ENCODE measurements at places on chromosomes 16 and 17.

DNA sequence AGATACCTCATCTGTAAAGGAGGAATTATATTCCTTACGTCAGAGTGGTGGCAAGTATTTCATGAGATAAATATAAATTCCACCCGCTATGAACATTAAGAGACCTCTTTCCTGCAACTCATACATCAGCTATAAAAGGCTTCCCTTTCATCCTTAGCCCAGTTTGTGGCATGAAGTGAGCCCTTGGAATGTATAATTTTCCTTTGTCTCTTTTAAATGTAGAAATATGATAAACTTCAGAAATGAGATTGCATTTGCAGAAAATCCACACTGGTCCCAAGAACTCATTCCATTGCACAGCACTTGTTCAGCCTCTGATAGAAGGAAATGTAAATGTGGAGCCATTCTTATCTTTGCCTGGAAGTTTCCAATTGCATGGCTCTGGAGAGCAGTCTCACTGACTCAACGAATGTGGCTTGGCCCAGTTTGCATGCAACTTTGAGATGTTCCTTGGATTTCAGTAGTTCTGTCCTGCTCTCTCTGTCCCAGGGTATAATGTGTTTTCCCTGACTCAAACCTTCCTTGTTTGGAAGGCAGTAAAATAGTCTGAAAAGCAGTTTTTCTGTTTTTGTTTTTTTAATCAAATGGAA, 746.4 kb downstream of the CDH11 start:
- DNase-seq, result no peak

- no peak for DNase-seq
Measured at GRCh38 chr16:85903559-85903958, 4.6 kb downstream of the IRF8 start.

- no peak for DNase-seq
Measured at GRCh38 chr16:46918905-46919792, 35.0 kb downstream of the GPT2 start.

GRCh38 chr17:5000237-5000639, 2.5 kb downstream of the KIF1C start:
- DNase-seq, result no peak

GRCh38 chr17:2837147-2837561, 40.9 kb downstream of the RAP1GAP2 start:
- DNase-seq, result no peak

- no peak for DNase-seq
Measured at GRCh38 chr17:70774339-70775117, 605.2 kb downstream of the KCNJ2 start.

DNA sequence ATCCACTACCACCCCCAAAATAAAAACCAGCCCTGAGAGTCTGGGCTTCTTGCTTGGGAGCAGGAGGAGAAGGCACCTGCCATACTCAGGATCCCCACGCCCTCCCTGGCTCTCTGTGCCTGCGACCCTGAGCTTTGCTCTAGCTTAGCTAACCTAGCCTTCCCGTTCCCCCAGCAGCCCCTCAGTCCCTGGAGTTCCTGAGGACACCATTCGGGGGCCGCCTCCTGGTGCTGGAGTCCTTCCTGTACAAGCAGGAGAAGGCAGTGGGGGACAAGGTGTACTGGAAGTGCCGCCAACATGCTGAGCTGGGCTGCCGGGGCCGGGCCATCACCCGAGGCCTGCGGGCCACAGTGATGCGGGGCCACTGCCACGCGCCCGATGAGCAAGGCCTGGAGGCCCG, 18.5 kb downstream of the FLYWCH1 start:
- no peak for DNase-seq

DNA sequence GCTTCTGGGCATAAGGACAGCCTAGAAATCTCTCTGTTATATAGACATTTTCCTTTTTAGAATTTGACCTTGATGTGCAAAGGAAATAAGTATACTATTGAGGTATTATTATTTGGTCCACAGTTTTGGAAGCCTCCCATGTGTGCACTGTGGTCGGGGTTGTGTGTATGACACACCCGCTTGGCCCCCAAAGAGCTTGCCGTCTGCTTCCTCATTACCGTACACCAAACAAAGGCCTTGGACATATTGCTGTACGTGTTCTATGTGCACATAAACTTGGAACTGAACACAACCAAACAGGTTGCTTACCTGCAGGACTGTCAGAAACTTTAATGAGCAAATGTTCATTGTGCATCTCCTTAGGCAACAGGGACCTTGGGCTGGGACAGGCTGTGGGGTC, 38.2 kb downstream of the METRNL start:
- DNase-seq, result no peak

- no peak for DNase-seq
Measured at GRCh38 chr17:69516225-69516624, 101.7 kb downstream of the MAP2K6 start.

DNA sequence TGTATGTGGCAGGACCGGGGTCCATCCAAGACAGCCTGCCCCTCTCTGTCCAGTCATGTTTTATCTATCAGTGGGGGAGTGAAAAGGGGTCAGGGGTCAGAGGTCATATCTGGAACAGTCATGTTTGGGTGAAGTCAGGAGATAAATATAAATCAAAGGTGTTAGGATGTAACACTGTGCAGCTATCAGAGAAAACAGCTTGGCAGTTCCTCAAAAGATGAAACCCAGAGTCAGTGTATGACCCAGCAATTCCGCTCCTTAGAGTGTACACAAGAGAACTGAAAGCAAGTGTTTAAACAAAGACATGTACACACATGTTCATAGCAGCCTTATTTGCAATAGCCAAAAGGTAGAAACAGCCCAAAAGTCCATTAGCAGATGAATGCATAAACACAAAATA, 361.3 kb downstream of the FOXL1 start:
- no peak for DNase-seq

DNA sequence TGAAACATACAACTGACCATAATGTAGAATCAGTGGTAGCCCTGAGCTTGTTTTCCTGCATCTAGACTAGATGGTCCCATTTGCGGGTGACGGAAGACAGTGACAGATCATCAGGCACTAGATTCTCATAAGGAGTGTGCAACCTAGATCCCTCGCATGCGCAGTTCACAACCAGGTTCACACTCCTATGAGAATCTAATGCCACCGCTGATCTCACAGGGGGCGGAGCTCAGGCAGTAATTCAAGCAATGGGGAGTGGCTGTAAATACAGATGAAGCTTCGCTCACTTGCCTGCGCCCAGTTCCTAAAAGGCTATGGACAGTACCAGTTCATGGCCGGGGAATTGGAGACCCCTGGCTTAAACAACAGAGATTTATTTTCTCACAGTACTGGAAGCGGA, 656.3 kb downstream of the HS3ST4 start:
- DNase-seq, result peak; percentile 13

GRCh38 chr17:6101706-6102105, 31.5 kb downstream of the WSCD1 start:
- DNase-seq, result no peak

GRCh38 chr17:76307966-76308338, at the start of gene QRICH2:
QRICH2 (minus strand) TSS chr17:76308276; CDS start chr17:76307998, 278 bp downstream.
- no peak for DNase-seq

DNA sequence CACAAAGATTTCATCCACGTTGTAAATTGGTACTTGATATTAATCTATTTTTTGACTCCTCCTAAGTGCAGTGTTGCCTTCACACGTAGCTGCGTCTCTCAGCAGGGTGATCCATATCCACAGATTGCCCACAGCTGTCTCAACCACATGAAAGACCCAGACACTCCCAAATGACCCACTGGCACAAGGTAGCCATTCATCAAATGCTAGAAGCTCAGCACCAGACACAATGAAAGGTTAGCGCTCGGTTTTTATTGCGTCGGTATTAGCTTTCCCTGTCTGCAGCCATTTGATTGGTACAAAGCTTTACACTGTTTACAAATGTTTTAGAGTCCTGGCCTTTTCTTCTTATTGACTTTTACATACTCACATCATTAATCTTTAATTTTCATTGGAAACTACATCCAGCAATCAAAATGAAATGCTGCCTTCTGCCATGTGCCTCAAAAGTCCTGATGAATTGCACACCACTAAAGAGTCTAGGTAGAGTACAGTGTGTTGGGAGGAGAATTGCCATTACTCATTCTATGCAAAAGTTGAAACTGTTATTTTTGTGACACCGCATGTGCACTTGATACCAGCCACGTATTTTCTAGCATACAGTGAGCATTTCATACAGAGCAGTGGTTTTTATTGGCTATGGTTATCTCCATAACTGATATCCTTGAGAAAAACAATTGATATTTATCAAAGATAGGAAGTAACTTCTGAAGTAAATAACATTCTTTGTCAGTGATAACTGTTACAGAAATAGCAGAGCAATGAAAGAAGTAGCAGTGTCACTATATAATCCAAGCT, 127.3 kb upstream of the NUDT7 start:
- DNase-seq, result no peak

- DNase-seq, result no peak
Measured at GRCh38 chr17:67124450-67125148, 80.2 kb downstream of the CACNG1 start.

DNA sequence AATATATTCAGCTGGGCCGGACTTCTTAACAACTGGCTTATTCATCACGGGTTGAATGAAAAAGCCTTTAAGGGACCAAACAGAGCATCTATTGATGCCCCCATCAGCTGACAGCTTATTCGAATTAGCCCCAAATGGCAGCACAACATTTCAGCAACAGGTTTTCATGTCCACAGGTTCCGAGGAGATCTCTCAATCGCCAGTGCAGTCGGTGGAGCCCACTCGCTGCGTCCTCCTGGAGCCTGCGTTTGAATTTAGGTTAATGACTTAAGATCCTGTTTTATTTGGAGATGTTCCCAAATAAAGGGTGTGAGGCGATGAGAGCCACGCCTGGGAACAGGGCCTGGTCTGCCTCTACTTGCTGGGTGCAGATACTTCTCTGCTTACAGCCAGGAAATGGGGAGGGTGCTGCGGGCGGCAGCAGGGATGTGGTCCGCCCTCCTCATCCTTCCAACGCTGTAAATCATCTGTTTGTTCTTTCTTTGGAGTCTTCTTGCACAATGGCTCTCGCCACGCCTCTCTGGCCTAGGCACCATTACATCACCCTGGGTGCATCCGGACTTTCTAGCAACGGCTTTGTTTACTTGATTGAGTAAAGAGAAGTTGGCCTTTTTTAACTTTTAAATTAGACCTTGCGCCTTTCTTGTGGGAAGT, 22.6 kb downstream of the NDE1 start:
- DNase-seq, result peak; percentile 97

DNA sequence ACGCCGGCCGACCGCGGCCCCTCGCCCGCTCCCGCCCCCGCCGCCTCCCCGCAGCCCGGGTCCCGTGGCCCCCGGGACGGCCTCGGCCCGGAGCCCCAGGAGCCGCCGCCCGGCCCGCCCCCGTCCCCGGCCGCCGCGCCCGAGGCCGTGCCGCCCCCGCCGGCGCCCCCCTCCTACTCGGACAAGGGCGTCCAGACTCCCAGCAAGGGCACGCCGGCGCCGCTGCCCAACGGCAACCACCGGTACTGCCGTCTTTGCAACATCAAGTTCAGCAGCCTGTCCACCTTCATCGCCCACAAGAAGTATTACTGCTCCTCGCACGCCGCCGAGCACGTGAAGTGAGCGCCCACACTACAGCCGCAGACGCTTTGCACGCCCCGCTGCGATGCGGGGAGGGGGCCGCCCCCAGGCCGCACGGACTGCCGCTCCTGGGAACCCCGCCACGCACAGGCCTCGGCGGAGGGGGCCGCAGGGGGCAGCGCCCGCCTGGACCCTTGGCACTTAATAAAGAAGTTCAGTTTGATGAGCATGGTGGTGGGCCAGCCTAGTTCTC, 35.5 kb upstream of the ZC3H18 start:
- DNase-seq, result no peak

DNA sequence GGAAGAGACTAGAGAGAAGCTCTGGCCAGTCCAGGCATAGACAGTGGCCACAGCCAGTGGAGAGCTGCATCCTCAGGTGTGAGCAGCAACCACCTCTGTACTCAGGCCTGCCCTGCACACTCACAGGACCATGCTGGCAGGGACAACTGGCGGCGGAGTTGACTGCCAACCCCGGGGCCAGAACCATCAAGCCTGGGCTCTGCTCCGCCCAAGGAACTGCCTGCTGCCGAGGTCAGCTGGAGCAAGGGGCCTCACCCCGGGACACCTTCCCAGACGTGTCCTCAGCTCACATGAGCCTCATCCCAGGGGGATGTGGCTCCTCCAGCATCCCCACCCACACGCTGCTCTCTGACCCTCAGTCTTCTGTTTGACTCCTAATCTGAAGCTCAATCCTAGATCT, 3.2 kb downstream of the RHBDF1 start:
- DNase-seq, result no peak

DNA sequence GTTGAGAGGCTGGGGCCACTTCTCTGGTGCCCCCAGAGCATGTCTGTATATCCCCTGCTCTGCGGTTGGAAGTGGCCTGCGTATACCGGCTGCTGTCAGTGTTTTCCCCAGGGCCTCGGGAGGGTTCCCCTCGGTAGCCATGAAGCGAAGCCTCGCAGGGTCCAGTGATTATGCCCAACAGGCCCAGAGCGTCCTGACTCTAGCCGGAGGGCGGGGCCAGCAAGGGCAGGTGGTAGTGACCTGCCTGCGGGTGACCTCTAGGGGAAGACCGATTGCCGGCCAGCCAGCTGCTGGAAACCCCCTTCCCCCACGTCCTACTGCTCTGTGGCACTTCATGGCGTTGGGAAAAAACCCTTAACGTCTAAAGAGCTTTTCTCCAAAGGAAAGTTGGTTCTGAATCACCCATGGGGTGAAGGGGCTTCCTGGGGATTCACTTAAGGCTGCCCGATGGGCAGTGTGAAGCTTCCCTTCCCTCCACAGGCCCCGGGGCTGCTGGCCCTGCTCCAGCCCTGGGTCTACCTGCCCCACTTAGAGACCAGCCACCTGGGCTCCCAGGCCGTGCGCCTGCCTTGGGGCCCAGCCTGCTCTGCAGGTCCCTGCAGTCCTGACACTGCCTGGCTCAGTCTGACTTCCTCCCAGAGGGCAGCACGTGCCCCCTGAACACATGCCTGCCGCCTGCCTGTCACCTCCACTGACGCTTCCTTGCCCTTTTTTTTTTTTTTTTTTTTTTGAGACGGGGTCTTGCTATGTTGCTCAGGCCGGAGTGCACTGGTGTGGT, 72.8 kb downstream of the SOCS1 start:
- no peak for DNase-seq

DNA sequence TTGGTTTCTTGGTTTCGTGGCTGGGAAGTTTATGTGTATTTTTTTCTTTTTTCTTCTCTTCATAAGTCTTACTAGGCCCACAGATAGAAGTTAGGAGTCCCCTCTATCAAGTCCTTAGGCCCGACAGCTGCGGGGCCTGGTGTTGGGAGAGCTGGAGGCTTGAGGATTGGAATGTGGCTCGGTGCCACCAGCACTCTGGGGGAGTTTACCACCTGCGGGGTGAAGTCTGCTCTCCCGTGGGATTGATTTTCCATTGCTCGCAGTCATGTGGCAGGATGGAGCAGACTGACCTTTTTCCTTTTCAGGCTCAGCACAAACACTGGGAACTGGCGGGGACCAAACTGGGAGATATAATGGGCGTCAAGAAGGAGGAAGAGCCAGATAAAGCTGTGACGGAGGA, 7.5 kb downstream of the DHX38 start:
- DNase-seq, result no peak

GRCh38 chr17:42459256-42459800, 650 bp downstream of the ATP6V0A1 start:
- DNase-seq, result peak; percentile 45

DNA sequence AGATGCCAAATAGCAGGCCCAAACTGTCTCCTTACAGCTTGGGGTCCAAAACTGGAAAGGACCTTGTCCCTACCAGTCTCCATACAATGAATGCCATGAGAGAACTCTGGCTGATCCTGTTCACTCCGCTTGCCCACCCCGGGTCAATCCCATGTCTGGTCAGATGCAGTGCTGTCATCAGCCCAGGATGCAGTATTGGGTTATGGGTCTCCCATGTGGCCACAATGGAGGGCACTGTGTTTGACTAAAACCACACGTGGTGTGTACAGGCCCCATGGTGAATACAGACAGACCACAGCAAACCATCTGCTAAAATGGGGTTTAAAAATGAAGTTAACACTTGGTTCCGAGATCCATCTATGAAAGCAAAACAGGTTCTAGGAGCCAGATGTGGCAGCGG, 20.4 kb downstream of the TRIM16 start:
- no peak for DNase-seq

All from SK-MEL-5 (cell line).